ENCODE measurements at places on chromosomes 4 and X.
A peak's percentile ranks its signal among the peaks of the same experiment; 100 is the strongest.

DNA sequence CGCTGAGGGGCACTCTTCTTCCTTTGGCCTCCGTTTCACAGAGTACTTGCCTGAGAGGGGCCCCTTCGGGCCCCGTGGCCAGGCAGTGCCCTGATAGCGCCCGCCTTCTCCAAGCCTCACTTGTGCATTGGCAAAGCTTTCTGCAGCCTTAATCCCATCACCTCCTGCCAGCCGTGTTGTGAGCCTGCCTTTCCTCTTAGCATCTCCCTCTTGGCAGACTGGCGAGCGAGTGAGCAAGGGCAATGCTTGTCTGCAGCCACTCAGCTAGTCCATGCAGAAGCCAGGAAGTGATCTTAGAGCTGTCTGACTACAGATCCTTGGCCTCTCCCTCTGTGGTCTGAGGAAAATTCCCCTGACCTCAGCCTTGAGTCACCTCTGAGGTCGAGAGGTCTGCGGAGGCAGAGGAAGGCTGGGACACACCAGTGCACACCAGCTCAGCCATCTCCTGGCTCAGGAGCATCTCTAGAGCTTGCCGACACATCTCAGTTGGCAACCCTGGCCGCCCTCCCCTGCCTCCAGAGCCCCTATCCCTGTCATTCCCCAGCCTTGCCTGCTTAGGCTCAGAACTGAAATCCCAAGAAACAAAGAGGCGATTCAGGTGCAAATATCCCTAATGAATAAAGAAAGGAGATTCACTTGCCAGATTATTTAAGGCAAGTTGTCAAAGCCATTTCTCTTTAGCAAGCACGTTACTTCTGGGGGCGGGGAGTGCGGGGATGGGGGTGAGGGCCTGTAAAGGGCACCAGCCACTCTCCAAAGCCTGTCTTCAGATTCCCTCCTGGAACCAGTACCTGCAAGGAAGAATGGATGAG, 143.5 kb upstream of the MAMLD1 start:
- DNase-seq: no peak

DNA sequence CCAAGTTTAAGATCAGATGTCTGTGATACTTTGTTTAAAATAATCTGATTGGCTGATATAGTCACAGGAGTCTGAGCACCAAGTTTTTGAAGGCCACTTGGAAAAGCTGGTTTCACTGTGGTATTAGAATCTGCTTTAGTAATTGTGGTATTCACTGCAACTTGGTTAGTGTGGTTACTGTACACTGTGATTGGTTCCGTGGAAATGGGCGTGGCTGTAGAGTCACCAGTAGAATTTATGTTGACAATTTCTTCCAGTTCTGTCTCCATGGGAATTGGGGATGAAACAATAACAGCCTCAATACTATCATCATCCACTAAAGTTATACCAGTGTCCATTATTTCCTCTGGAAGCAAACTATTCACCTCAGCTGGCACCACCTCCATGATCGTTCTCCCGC, 26.2 kb downstream of the LIN54 start:
- peak; percentile 1 for DNase-seq

- DNase-seq: no peak
These were observed 32.9 kb downstream of the HTT-AS start for GRCh38 chr4:3041192-3042142.

DNA sequence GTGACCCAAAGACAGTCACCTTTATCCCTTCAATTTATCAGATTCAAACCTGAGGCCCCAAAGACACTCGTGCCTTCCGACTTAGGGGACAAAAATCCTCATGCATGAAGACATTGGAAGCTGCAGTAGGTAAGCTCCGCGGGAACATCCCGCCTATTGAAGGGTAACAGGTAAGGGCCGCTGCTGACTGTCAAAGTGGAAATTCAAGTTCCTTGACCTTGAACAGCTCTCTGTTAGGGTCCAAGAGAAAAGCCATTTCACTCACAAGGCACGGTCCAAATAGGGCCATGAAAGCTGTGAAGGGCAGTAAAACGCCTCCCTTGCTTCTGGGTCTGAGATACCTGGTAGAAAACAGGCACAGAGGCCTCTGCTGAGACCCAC, 34.2 kb downstream of the CCDC149 start:
- DNase-seq: no peak

GRCh38 chrX:1464971-1465285, 12.2 kb upstream of the ASMTL start:
- DNase-seq: no peak

DNA sequence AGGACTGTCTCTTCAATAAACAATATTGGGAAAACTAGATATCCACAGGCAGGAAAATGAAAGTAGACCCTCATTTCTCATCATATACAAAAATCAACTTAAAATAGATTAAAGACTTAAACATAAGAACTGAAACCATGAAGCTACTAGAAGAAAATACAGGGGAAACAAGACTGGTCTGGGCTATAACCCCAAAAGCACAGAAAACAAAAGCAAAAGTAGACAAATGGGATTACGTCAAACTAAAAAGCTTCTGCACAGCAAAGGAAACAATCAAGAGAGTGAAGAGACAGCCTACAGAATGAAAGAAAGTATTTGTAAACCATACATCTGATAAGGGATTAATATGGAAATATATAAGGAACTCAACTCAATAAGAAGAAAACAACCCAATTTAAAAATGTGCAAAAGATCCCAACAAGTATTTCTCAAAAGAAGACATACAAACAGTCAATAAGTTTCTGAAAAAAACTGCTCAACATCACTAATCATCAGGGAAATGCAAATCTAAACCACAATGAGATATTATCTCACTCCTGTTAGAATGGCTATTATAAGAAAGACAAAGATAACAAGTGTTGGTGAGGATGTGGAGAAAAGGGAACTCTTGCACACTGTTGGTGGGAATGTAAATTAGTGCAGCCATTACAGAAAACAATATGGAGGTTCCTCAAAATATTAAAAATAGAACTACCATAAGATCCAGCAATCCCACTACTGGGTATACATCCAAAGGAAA, 325.3 kb upstream of the RASGEF1B start:
- DNase-seq: no peak

DNA sequence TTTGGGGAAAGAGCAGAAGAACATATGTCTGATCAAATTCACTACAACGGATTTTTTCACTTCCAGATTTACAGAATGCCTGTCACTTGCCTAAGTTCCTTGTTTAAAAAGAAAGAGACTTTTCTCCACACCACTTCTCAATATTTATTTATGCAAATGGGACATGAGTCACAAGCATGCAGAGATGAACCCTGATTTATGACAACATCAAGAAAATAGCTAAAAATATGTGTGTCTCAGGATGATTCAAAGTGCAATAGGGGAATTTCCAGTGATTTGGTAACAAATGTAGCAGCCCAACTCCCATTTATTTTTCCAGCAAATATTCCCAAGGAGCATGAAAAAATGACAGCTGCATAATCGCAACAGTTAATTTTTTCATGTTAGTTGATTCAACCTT, 180.4 kb upstream of the FAT1 start:
- DNase-seq: no peak

DNA sequence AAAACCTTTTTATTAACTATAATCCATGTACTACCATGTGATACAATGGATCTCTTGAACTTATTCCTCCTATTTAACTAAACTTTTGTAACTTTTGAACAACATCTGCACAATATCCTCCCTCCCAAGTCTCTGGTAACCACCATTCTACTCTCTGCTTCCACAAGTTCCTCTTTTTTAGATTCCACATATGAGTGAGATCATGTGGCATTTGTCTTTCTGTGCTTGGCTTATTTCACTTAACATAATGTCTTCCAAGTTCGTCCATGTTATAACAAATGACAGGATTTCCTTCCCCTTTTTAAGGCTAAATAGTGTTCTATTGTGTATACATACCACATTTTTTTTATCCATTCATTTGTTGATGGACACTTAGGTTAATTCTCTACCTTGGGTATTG, 28.1 kb downstream of the DCAF8L1 start:
- DNase-seq: no peak

- no peak for DNase-seq
These were observed 5.3 kb upstream of the PLXNA3 start for GRCh38 chrX:154452823-154453222.

DNA sequence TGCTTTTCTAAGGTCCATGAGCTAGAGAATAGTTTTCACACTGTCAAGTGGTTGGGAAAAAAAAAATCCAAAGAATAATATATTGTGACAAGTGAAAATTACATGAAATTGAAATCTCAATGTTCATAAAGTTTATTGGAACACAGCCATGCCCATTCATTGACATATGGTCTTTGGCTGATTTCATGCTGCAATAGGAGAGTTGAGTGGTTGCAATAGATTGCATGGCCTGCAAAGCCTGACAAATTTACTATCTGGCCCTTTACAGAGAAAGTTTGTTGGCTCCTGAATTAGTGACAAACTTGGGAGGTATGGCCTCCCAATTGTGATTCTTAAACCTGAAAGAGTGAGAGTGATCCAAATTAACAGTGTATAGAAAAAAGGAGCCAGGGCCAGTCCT, 115.5 kb upstream of the FAM9C start:
- no peak for DNase-seq

- DNase-seq: no peak
These were observed 195.3 kb upstream of the ANKRD50 start for GRCh38 chr4:124907881-124908280.

DNA sequence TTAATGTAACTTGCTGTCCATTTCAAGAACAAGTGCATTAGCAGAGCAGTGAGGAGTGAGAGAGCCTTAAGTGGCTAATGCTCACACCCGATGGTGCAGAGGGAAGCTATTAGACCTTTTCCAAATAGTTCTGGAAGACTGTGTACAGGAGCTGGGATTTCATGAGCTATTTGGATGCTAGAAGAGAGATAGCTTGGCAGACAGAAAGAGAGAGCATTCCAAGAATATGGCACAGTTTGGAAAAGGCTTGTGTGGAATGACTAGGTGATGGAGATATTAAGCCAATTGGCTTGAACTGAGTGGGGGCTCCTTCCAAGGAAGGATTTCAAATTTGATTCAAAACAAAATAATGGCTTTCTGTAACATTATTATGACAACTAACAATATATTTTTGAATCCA, 1097.2 kb upstream of the TENM3 start:
- no peak for DNase-seq

DNA sequence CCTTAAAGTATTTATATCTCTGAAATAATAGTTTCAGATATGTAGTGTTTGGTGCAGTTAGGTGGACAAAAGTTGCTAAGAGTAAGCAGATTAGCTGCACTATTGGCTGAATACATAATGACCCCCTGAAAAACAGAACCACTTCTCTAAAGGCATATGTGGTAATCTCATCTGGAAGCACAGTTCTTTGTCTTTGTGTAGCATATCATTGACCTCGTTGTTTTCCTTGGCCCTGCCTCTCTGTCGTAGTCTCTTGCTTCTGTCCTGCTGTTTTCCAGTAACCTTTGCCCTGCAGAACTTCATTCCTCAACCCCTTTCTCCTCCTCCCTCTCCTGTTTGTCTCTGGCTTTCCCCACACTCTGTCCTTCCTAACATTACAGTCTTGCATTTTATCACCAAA, 41.4 kb downstream of the JADE3 start:
- no peak for DNase-seq

DNA sequence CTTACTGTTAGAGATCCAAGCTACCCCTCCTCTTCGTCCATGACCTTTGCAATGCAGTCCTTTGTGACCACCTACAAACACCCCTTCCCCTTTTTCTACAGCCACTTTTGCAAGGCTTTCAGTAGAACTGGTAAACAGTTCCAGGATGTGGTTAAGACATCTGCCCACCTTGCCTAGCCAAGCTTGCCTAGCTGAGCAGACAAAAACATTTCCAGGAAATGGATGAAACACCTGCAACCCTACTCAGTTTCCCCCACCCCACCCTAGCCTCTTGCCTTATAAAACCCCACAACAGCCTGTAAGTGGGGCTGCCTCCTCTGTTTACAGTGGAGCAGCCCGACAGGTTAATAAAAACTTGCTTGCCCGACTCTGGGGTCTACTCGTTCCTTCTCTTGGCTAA, 133.8 kb downstream of the ZC4H2 start:
- DNase-seq: no peak

GRCh38 chr4:182809417-182810102, 107.6 kb downstream of the DCTD start:
- no peak for DNase-seq

- DNase-seq: no peak
These were observed 8.1 kb downstream of the FOXP3 start for GRCh38 chrX:49256268-49256995.

- DNase-seq: peak; percentile 76
These were observed 337.3 kb upstream of the GNPDA2 start for GRCh38 chr4:45063696-45064095.

DNA sequence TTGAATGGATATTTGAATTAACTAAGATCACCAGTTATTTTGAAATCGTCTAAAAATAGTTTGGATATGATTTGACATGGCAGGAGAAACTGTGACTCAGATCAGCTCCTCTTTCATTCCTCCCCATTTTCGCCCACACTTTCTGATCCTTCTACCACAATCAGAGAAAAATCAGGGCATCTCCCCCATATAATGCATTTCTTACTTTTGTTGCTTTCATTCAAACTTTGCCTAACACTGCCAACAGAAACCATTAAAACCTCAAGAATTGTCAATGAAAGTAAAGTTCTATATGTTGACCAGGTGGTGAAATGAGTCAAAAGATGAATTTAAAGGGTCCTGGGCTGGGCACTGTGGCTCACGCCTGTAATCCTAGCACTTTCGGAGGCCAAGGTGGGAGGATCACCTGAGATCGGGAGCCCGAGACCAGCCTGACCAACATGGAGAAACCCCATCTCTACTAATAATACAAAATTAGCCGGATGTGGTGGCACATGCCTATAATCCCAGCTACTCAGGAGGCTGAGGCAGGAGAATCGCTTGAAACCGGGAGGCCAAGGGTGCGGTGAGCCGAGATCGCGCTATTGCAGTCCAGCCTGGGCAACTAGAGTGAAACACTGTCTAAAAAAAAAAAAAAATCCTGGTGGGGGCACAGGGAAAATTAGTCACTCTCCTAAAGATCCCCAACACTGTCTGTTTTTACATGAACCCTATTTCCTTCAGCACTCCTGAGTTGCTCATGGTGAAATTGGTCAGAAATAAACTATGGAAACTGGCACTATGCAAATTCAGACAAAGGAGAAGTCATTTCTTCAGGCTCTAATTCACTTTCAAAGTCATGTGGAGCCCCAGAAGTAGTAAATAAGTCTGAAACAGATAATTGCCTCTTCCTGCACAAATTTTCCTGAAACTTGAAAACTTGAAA, 122.8 kb upstream of the NOCT start:
- no peak for DNase-seq

DNA sequence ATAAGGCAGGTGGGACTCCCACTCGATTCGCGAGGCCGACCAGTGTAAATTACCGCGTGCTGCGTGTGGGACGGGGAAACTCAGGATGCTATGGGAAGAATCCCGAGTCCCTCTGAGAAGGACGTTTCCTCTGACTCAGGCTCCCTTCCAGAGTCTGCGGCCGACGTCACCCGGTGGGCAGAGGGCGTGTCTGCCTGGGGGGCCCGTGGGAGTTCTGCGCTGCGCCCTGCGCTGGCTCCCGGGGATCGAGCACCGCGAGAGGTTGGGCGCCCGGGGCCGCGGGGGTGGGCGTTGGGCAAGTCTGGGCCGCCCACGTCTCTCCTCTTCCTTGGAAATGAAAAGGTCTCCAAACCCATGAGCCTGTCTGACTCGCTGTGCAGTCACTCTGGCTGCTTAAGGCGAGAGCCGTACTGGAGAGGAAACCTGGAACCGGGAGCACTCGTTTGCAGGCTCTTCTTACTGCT, 568 bp downstream of the NIPAL1 start:
- DNase-seq: no peak
